ENCODE measurements at places on chromosomes 2 and 18.

- DNase-seq = no peak
Observed at GRCh38 chr2:70987386-70987785, 7.3 kb downstream of the TEX261 start.

- DNase-seq = no peak
Observed at GRCh38 chr2:151302879-151303278, 13.4 kb upstream of the NMI start.

- DNase-seq = no peak
Observed at GRCh38 chr2:160022162-160022561, 40.3 kb downstream of the PLA2R1 start.

- DNase-seq = no peak
Observed at GRCh38 chr2:33342705-33343104, 133.7 kb upstream of the RASGRP3 start.

GRCh38 chr2:233400341-233400740, 46.0 kb downstream of the DGKD start:
- DNase-seq = no peak

DNA sequence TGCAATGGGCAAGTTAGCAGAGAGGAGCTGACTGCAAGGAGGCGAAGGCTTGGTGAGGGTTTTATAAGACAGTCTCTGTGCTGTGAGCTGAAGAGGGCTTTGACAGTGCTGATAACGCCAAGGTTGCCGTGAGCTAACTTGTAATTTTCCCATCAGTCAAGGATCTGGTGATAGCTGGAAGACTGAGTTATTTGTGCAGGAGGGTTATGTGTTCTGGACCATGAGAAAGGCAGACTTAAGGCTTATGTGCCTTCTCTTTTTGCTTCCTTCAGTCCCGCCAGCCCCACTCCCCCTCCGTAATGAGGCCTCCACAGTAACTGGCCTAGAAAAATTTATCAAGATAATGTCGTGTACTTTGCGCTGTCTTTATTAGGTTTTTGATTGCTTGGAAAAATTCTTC, 94.6 kb downstream of the RTP5 start:
- no peak for DNase-seq

GRCh38 chr18:58516514-58517285, 112.2 kb downstream of the ALPK2 start:
- no peak for DNase-seq

- DNase-seq = no peak
Observed at GRCh38 chr2:66869076-66869475, 434.2 kb downstream of the MEIS1 start.

GRCh38 chr2:56288838-56289580, 105.2 kb downstream of the CCDC85A start:
- DNase-seq = no peak

- no peak for DNase-seq
Observed at GRCh38 chr2:71277147-71277475, 50.2 kb upstream of the PAIP2B start.

- no peak for DNase-seq
Observed at GRCh38 chr2:44949329-44950151, 8.0 kb downstream of the SIX3 start.

- DNase-seq = no peak
Observed at GRCh38 chr2:182831101-182831500, 35.3 kb downstream of the FRZB start.

All from NCI-H2029 (cell line).